ENCODE measurements at places on chromosomes 12 and 14.

GRCh38 chr12:5022025-5022424 is 21.7 kb upstream of the KCNA5 start:
- no peak for DNase-seq

DNA sequence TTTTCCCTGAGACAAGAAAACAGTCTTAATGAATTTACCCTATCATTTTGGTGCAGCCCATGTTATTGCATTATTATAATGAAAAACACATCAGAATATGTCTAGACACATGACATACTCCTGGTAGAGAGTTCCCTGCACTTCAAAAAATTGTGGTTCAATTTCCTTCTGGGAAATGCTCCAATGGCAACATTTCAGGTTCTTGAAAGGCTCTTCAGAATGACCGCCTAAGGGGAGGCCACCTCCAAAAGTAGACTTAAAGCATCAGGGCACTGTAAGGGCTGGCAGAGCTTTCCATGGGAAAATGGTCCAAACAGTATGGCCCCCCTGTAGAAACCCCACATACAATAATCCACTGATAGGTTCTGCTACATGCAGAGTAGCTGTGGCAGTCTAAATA is 110.7 kb downstream of the SLC25A21 start:
- DNase-seq, result no peak

- no peak for DNase-seq
These were observed 58.0 kb upstream of the DAAM1 start for GRCh38 chr14:59130462-59130861.

GRCh38 chr12:7555752-7556151 is 52.2 kb upstream of the CD163 start:
- DNase-seq, result peak; percentile 78

DNA sequence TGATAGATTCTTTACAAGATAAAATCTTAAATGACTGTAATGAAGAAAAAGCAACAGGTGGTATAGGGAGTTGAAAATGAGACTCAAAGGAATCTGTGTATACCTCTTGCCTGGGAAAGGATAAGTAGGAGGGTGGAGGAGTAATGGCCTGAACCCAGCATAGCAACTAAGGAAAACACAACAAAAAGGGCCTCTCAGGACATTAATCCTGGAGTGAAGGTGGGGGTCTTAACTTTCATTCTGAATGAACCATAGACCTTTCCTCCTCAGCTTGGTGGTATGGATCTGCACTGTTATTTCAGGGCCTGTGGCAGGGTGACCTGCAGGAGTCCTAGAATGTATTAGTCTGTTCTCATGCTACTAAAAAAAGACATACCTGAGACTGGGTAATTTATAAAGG is 185.6 kb downstream of the AKAP6 start:
- no peak for DNase-seq

DNA sequence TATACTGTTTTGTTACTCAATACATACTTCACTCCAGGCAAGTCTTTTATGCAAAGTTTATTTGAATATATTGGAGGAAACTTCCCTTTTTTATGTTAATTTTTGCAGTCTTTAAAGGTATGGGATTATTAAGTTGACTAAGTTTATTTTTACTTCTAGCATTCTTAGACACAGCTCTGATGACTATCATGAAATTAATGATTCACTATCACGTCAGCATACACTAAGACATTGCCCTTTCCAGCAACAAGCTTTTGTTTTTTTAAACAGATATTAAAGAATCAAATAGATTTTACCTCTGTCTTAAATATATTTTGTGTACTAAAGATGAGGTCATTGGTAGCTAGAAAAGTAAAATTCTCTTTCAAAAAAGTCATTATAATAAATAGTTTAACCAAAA is 52.1 kb downstream of the DERA start:
- no peak for DNase-seq

- no peak for DNase-seq
These were observed 77.5 kb upstream of the KRAS start for GRCh38 chr12:25328072-25328712.

GRCh38 chr14:33364466-33364865 is 425.8 kb downstream of the NPAS3 start:
- no peak for DNase-seq

DNA sequence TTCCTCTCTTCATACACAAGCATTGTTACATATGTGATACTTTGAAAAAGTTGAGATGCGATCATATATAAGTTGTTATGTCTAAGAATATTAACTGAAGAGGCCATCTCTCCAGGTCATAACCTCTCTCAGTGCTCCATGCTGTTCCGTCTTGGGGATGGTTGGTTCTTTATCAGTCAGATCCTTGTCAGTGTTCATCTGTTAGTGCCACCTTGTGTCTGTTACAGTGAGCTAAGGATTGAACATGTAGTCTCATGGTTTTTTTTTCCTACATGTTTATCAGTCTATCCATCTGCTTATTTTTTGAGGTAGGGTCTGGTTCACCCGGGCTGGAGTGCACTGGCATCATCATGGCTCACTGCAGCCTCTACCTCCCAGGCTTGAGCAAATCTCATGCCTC is 30.5 kb downstream of the EP400 start:
- peak; percentile 15 for DNase-seq

DNA sequence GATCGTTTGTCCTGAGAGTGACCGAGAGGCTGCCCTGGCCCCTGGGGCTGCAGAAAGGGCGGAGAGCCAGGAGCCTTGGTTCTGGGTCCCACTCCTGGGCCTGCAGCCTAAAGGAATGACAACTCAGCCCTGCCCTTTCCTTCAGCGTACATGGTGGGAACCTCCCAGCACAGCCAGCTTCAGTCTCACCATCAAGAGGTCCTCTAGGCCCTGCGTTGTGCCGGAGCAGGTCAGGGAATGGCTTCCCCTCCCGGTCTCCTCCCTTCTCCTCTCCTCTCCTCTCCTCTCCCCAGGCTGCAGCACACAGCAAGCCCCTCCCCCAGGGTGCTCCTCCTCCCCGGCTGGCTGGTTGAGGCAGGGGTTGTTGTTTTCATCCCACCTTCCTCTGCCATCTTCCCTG is 44.6 kb upstream of the TUNAR start:
- no peak for DNase-seq

Measured in SW 1271 (cell line).